ENCODE measurements at places on chromosomes 7 and 10.

DNA sequence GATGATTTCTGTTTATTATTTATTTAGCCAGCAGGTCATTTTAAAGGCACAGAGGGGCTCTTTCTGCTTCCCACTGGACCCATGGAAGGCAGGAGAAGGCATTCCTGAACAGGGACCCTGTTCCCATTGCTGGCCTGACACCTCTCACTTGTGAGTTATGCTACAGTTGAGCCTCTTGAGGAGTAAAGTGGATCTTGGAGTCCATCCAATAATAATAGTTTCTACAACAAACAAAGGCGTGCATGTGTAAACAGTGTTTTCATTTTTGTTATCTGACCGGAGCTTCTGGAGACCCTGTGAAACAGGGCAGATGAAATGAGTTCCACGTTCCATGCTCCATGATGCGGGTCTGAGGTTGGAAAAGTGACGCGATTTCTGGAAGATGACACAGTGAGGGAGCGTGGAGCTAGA is 127.3 kb upstream of the HABP2 start:
- no peak for DNase-seq

DNA sequence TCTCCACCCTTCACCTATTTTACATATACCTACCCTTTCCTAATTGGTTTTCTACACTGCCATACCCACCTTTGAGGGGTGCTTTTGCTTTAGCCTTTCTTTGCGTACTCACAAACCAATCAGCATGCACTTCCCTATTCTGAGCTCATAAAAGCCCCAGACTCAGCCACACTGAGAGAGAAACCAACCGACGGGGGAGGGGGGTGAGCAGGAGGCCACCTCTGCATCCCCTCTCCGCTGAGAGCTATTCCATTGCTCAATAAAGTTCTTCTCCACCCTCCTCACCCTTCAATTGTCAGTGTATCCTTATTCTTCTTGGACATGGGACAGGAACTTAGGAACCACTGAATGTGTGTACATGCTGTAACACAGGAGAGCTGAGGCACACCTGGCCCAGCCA is 9.0 kb upstream of the FKBP9 start:
- DNase-seq: no peak

GRCh38 chr10:117530791-117531190 is 11.8 kb upstream of the EMX2 start:
- DNase-seq: no peak

- no peak for DNase-seq
These were observed 50.4 kb downstream of the FAM171A1 start for GRCh38 chr10:15320522-15321203.

- DNase-seq: no peak
These were observed 14.6 kb upstream of the FAM180A start for GRCh38 chr7:135763261-135763660.

DNA sequence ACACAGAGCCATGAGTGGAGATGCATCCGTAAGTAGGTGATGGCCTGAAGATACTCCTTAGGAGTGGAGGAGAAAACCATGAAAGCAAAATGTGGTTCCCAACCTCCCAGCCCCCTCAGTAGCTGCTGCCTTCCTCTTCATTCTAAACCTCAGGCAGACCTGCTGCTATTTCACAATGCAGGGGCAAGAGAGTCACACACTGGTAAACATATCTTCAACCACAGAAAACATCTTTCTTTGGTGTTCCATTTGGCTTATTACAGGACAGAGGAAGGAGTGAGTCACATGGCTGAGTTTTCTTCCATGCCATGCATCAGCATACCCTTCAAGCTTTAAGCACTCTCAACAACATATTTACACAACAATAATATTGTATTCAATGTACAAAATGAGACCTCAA is 342.1 kb downstream of the BMPER start:
- no peak for DNase-seq

- no peak for DNase-seq
These were observed 1.9 kb upstream of the CYP26A1 start for GRCh38 chr10:93071674-93072224.

DNA sequence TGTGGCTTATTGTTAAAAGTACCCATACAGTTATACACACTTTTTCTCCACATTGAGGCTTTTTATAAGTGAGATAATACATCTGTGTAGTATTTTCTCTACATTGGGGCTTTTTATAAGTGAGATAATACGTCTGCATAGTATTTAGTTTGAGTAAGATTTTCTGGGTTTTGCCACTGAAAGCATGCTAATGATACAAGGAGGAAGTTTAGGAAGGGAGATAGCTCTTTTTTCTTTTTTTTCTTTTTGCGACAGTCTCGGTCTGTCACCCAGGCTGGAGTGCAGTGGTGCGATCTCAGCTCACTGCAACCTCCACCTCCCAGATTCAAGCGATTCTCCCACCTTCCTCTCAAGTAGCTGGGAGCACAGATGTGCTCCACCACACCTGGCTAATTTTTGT is 13.3 kb downstream of the FAM107B start:
- DNase-seq: no peak

GRCh38 chr7:51949726-51950644 is 633.4 kb upstream of the COBL start:
- DNase-seq: no peak

Data from cortex of kidney (tissue), 1 donor.